ENCODE measurements at places on chromosomes 6 and 20.

GRCh38 chr6:27814665-27815424, 97.4 kb downstream of the OR2B2 start:
- peak; percentile 97 for DNase-seq

DNA sequence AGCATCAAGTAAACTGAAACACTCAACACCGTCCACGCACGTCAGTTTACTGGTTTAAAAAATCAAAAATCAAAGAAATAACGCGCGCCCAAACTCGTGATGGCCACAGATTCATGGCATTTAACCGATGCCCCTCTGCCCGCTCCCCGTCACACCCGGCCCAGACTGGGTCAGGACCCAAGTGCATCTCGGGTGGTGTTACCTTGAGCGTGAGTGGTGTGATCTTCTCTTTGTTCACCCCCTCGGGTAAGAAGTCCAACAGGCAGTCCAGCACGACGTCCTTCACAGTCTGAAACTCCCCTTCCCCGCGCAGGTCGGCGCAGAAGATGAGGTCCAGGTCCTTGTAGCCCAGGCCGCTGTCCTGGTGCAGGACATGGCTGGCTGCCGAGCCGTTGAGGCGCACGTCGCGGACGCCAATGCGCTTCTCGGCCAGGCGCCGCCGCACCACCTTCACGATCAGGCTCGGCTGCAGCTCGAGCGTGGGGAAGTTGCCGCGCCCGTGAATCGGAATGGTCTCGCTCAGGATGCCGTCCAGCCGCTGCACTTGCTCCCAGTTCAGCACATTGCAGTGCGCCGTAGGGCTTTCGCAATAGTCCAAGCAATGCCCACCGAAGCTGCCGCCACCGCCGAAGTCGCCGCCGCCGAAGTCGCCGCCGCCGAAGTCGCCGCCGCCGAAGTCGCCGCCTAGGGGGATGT, 945 bp downstream of the TENT5A start:
- DNase-seq = no peak

- DNase-seq = no peak
Measured at GRCh38 chr20:14208956-14209355, 128.5 kb downstream of the FLRT3 start.

DNA sequence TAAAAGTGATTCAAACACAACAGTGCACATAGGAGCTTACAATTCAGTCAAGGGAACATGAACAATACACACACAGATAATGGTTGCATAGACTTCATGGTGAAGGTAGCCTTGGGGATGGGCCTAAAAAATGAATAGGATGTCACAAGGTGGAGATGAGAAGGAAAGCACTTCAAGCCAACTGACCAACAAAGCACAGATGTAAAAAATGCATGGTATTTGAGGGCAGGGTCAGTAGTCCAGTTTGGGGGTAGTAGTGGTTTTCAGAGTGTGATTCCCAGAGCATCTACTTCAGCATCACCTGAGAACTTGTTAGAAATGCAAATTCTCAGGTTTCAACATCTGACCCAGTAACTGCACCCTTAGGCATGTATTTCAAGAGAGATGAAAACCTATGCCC, 88.9 kb downstream of the PERP start:
- DNase-seq = no peak

All from fibroblast of the conjunctiva (primary cell).